ENCODE measurements at places on chromosomes 11 and 22. TPM values are rescaled to one million over a fixed set of nuclear protein-coding genes. Genes with fewer than 3 reads are reported as not detected.

GRCh38 chr11:127723714-127724113 is 723.1 kb upstream of the KIRREL3 start:
- DNase-seq: no peak

GRCh38 chr22:46060292-46061123 is 83.5 kb upstream of the WNT7B start:
- DNase-seq: no peak

GRCh38 chr22:37193629-37194191 is 5.7 kb upstream of the C1QTNF6 start:
- no peak for DNase-seq

DNA sequence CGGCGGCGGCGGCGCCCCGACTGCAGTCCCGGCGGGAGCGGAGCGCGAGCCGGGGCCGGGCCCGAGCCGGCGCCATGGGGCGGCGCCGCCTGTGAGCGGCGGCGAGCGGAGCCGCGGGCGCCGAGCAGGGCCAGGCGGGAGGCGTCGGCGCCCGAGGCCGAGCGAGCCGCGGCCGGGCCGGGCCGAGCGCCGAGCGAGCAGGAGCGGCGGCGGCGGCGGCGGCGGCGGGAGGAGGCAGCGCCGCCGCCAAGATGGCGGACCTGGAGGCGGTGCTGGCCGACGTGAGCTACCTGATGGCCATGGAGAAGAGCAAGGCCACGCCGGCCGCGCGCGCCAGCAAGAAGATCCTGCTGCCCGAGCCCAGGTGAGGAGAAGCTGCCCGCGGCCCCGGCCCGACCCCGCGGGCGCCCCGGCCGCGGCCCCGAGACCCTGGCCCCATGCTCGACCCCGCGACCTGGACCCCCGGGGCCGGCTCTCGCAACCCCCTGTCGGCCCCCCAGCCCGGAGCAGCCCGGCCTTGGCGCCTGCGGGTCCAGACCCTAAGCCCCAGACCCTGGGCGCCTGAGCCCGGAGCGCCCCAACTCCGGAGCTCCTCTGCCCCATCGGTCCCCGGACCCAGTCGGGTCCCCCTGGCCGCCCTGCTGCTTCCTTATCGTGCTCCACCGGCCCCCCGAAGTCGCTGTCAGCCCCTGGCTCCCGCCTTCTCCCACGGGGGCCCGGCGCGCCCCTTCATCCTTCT is at the start of gene GRK2:
Gene GRK2, plus strand, starts transcription at position 25 of the 739 bp plus-strand sequence. Its CDS starts 227 bp downstream, at position 252.
- no peak for DNase-seq

DNA sequence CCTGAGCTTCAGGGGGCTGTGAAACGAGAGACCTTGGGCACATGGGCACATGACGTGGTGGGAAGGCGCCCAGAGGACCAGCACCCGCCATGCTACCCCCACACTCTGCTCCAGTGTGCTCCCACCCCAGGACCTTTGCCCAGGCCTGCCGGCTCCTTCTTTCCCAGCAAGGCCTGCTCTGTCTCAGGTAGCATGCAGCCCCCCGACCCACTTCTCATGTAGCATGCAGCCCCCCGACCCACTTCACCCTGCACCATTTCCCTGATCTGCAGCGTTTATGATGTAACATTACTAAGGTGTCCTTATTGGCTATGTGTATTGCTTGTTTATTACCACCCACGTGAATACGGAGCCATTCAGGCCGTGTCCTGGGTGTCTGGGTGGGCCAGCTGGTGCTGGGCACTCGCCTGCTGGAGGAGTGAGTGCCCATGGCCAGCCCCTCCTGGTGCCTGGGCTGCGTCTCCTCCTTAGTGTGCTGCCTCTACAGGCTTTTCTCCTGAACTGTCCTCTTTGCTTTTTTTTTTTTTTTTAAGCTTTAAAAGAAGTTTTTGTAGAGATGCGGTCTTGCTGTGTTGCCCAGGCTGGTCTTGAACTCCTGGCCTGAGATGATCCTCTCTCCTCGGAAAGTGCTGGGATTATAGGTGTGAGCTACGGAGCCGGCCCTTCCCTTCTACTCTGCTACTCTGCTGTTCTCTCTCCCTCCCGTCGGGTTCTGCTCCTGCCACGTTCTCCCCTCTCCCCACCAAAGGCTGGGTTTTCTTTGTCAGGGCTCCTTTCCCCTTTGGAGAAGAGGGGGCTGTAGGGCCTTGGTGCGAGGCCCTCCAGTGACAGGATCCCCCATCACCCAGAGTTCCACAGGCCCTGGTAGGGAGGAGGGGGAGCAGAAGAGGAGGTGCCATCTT is 29.4 kb downstream of the LRP5 start:
- DNase-seq: no peak

DNA sequence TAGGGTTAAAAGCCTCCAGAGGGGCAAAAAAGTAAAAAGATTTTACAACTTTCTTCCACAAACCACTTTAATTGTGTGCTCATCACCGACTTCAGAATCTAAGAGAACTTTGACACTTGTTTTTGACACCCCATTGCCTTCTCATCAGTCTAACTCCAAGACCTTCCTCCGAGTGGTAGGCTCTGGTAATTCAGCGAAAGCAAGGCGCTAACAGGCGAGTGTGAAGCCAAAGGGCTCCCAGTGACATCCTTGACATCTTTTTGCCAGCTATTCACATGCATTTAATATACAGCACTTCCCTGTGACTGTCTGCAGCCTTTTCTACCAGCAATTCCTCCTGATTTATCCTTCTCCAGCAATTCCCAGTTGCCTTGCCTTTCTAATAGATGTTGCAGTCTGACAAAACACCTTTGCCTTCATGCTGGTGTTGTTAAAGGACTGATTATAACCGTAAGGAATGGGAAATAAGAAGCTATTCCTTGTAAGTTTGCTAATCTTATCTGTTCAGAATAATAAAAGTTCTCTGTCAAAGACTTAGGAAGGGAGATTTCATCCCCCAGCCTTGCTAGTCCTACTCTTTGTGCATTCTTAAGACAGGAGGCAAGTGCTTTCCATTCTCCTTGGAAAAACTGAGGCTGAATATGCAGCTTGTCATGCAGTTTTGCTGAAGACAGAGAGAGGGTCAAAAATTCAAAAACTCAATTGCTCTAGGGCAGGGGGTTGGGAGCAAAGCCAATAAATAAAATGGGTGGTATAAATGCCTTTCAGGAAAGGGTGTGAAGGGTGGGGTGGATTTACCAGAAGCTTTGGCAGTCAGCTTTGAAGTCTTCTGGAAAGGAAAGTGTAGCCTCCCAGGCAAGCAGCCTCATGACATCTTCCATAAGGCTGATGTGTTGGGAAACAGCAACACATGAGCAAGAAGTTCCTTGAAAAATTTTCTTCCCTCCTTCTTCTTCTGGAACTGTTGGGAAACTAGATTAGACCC is 39.1 kb downstream of the SNX19 start:
- DNase-seq: no peak

DNA sequence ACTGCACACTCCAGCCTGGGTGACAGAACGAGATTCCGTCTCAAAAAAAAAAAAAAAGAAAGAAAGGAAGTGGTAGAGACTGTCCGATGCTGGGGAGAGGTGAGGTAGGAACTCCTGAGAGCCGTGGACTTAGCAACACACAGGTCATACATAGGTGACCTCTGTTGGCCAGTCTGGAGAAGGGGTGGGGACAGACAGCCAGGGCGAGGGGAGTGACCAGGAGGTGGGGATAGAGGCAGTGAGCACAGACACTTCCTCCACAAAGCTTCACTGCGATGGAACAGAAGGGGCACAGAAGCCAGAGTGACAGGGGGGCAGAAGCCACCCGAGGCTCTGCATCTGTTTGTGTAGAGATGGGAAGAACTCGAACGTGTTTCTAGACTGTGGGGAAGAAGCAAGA is 47.1 kb downstream of the MYH9 start:
- no peak for DNase-seq

DNA sequence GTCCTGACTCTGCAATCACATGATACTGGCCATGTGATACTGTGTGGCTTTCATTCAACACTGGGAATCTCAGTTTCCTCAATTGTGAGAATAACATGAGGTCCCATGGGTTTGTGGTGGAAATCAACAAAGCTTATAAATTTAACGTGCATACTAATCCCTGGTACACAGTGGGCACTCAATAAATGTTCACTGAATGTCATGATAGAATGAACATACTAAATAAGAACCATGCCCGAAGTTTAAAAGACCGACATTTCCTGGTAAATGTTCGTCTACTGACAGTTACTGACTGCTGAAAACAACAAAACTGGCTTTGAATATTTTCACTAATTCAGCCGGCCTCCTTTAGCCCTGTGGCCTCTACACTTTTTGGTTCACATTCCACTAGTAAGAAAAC is 62.3 kb upstream of the CCT8L2 start:
- no peak for DNase-seq

DNA sequence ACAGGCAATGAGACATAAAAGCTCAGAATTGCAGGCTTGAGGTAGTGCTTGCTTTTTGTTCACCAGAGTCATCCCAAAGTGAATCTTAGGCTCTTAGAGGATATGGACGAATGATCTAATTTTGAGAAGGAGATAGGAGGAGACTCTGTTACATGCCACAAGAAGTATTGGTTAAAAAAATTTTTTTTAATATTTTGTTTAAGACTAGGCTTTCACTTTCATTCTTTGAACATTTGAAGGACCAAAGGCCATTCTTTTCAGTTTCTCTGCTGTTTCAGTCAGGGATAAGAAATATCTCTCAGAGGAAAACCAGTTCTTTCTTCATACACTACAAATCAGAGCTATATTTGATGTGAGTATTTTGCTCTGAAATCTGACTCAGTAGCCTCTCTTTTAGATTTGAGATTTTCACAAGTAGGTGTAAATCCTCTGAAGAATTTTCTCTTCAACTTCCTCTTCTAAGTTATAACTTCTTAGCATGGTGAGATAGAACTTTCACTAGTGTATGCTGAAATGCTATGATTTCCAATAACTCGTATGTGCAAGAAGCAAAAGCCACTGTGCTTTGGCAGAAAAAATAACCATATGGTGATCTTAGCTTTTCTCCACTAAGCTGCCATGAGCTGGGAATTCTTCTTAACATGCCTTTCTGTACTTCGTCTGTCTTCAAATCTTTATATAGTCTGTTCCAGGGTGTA is 24.1 kb upstream of the FAM181B start:
- DNase-seq: no peak

- DNase-seq: no peak
Measured at GRCh38 chr11:112498701-112499100, 238.0 kb upstream of the PLET1 start.

- DNase-seq: no peak
Measured at GRCh38 chr22:20965104-20965887, 1.8 kb upstream of the AIFM3 start.

DNA sequence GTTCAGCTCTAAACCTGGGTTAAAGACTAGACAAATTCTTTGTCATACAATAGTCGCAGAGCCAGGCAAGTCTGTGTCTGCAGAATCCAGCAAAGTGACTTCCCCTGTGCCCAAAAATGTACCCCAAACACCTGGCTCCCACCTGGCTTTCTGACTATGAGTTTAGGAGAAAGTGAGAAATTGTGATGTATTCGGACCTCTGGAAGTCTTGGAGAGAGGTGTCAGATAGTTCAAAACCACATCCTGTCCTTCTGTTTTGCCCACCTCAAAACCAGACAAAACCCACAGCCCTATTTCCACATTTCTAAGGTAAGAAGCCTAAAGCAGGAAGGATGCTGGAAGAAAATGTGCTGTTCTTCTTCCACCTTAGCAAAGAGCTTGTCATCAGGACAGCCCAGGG is 63.8 kb upstream of the CLMP start:
- no peak for DNase-seq

GRCh38 chr11:111603611-111604130 is 1.4 kb downstream of the SIK2 start:
- DNase-seq: no peak

DNA sequence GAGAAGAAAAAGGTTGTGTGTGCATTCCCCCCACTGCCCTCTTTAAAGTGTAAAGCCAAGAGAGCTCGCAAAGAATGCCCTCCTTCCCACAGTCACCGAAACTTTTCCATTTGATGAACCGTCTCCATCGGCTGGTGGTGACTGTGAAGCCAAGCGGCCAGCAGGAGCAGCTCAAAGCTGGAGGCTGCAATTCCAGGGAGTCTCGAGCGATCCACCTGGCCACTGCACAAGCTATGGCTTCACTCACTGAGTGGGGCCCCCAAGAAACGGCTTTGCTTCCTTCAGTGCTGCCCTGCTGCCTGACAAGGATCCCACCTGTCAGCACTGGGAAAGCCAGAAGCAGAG is 117.7 kb downstream of the ABTB2 start:
- DNase-seq: no peak

- no peak for DNase-seq
Measured at GRCh38 chr11:59427068-59427382, 812 bp upstream of the OR5A2 start.

DNA sequence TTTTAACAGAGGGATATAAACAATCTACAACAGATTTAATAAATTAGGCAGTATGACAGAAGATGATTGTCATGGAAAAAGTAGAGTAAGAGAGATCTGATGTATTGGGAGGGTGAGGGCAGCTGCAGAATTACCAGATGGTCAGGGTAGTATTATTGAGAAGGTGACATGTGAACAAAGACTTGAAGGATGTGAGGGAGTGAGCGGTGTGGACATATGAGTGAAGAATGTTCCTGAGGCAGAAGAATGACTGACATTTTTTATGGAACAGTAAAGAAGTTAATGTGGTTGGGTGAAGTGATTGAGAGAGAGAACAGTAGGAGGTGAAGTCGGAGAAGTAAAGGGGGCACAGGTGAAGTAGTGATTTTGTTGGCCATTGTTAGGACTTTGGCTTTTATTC is 42.4 kb upstream of the HIPK3 start:
- DNase-seq: no peak

DNA sequence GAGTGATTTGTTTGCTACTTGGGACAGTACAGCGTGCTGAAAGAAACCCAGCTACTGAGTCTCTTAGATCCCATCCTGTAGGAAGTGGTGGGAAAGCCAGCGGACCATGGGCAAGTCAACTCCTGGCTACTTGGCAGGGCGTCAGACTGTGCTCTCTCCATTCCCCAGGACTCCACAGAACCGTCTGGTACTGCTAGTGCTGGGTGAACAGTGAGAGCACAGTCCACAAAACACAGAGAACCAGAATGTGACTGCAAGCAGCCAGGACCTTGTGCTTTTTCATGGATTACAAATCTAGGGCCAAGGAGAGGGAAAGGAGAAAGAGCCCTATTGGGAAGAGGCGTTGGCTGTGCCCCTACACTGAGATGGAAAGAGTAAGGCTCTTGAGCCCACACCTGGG is 10.2 kb downstream of the BID start:
- DNase-seq: no peak

DNA sequence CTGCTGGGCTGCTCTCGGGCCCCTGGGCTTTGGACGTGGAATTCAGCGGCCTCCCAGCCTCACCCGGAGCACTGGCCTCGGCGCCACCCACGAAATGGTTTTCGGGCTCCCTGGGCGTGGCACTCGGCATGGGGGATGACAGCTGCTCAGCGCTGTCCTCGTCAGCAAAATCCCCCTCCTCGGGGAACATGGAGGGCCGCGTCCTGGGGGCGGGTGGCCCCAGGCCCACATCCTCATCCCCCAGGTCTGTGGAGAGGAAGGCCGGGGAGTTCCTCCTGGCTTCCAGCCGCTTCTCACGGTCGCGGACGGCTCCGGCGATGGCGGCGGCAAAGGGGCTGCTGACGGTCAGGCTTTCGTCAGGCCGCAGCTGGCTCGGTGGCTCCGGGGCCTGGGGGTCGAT is 88.4 kb downstream of the CTTN start:
- no peak for DNase-seq

CD3G gene
- total RNA-seq: 0.10 TPM

C11orf86 gene
- total RNA-seq: not detected

PITPNB gene
- 60.3 TPM for total RNA-seq

DMC1 gene
- total RNA-seq: 5.6 TPM

APOL1 gene
- 1.9 TPM for total RNA-seq

MTFP1 gene
- 3.3 TPM for total RNA-seq

OR51I1 gene
- total RNA-seq: 0.59 TPM
